ENCODE measurements at places on chromosomes 6 and 20.

DNA sequence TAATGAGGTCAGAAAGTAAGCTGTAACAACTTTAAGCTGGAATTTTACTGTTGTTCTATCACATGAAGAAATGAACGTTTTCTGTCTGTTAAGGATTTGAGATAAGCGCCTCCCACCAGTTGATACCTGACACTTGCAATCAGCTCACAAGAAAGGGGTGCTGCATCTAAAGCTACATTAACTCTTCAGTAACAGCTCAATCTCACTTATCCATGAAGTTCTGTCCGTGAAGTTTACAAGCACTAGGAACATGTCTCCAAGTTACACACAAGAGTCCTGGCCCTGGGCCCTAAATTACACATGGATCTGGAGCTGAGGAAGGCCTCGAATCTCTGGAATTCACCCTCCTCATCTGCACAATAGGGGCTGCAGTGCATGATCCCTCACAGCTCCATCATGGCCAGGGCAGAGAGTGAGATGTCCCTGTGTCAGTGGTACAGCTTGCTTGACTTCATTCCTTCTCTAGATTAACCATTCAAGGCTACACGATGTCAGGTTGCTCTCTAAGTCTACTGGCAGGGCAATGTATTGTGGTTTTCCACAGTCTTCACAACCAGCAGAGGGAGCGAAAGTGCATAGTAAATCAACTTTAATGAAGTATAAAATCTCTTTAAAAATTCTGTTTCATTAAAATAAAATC, 182.4 kb upstream of the MCHR2 start:
- peak; percentile 75 for DNase-seq

DNA sequence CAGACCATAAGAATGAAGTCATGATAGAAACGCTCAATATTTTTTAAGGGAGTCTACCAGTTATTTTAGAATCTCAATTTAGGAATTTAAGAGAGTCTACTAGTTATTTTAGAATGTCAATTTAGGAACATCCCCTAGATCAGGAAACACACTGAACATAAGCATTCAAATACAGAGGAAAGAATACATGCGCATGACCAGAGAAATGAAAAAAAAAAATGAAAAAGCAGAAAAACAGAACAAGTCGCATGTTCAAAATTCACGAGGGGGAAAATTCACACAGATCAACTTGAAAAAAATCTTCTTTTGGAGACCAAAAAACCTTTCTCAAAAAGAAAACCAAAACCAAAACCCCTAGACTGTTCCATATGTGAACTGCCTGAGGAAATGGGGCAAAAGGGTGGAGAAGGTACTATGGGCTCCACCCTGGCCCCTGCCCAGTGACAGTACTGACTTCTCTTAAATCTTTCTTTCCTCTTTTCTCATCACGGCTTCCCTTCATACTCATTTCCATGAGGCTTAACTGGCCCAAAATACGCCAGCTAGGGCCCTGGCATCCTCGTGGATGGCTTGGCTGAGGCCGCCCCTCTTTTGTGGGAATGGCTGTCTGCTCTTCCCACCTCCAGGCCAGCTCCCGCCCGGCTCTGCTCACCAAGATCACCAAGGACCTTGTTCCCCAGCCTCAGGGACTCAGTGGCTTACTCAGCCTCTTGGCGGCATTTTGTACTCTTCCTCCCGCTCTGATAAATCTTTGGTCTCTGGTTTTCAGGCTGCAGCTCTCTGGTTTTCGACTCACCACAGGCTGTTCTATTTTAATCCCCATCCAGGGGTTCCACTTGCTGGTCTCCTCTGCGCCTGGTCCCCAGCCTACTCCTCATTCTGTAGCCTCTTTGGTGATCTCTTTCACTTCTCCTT, 11.2 kb downstream of the ZBTB2 start:
- DNase-seq = no peak

DNA sequence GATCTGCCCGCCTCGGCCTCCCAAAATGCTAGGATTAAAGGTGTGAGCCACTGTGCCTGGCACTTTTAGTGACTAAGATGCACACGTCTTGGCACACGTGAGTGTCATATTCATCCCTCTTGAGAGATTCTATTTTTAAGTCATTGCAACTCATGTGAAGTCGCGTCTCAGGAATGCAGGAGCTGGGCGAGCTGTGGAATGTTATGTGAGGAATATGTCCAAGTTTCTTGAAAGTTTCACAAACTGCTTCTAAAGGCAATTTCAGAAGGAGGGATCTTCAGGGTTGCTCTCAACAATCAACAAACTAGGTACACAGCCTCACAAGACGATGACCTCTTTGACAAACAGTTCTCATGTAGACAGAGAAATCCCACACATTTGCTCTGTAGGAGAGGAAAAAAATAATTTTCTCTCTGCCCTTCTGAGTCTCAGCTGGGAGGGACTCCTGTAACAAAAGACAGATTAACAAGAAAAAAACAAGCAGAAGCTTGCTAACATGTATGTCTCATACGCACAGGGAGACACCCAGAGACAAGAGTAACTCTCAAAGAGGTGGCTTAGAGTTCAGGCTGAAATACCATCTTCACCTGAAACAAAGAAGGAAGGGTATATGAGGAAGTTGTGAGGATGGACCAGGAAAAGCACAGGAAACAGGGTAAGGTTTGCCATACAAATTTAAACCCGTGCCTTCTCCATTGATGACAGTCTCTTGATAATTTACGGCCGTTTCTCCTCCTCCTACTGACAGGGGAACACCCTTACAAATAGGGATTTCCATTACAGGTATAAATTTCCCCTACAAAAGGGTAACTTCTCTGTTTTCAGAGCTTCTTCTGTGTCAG, 45.3 kb upstream of the FAM50B start:
- DNase-seq = peak; percentile 98

- no peak for DNase-seq
Measured at GRCh38 chr6:153553627-153554026, 422.5 kb upstream of the RGS17 start.

GRCh38 chr6:54515713-54516112, 207.5 kb downstream of the TINAG start:
- DNase-seq = no peak

GRCh38 chr6:79377888-79378348, 143.4 kb upstream of the HMGN3 start:
- DNase-seq = no peak

Measured in AG10803 (cell line).